Left ventricle myocardium superior (tissue), 1 donor: ENCODE measurements at places on chromosomes 5 and 9. TPM values are rescaled to one million over a fixed set of nuclear protein-coding genes. Genes with fewer than 3 reads are reported as not detected.

SAPCD2 gene
- total RNA-seq = 0.12 TPM

MLANA gene
- not detected for total RNA-seq

SPINK1 gene
- total RNA-seq = not detected

PTGES gene
- total RNA-seq = 2.4 TPM

IL9 gene
- total RNA-seq = not detected

MRPS2 gene
- total RNA-seq = 49.8 TPM

IGFBPL1 gene
- not detected for total RNA-seq
